H7 (cell line): ENCODE measurements at places on chromosomes 6 and 20. TPM values are rescaled to one million over a fixed set of nuclear protein-coding genes. Genes with fewer than 3 reads are reported as not detected.

DNA sequence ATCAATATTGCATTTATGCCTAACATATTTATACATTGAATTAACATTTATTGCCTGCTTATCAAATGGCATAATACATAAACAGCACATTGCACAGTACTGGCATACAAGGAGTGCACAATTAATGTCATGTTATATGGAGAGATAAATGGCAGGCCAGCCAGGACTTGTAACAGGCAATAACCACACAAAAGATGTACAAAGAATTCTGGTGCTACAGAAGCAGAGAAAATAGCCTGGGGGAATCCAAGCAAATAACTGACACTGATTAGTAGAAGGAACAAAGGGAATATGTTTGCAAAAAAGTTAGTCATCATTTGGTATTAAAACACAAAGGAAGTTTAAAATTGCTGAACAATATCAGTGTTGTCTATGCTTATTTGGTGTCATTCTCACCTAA is 27.3 kb downstream of the COL21A1 start:
- DNase-seq = no peak

- no peak for DNase-seq
Observed at GRCh38 chr6:119426619-119427018, 77.1 kb upstream of the MAN1A1 start.

Gene ERVFRD-1
- not detected in 2 replicates for total RNA-seq

GRCh38 chr6:164660781-164661180 is 648.6 kb downstream of the C6orf118 start:
- DNase-seq = no peak
